Activated T-helper 1 cell treated with anti-CD3 and anti-CD28 coated beads, Interleukin-12 subunit alpha, Interleukin-12 subunit beta, Interleukin-2, Interleukin-4 antibody, amounts not matched to agents 30 ng/mL and 10 ng/mL and 1 ng/mL, durations not matched to agents 14 hours and 24 hours and 36 hours (primary cell): ENCODE measurements at places on chromosomes 11 and 22. TPM values are rescaled to one million over a fixed set of nuclear protein-coding genes. Genes with fewer than 3 reads are reported as not detected.

GRCh38 chr11:65170058-65170534 lies at the start of gene SPDYC:
TSS of gene SPDYC (plus strand) at chr11:65170233. CDS start at chr11:65171358, 1,125 bp downstream.
- no peak for DNase-seq
- H3K27me3 ChIP-seq, result peaks cover 5% of the 10 kb centered on the region
- H3K36me3 ChIP-seq, result peaks cover 2% of the 10 kb centered on the region
- H3K4me1 ChIP-seq, result peaks cover 14% of the 10 kb centered on the region
- H3K4me3 ChIP-seq, result no peak within 1 kb of the TSS

- H3K36me3 ChIP-seq, result no peaks in the 10 kb centered on the region
- no peak for DNase-seq
- no peaks in the 10 kb centered on the region for H3K4me1 ChIP-seq
- H3K27ac ChIP-seq, result no peak overlapping the region
- H3K4me3 ChIP-seq, result no peak overlapping the region
These were observed 30.9 kb downstream of the KCNC1 start for GRCh38 chr11:17765356-17766072.

TMEM151A gene
- not detected in 2 replicates for total RNA-seq

GRCh38 chr22:49663311-49663711 lies 164.4 kb downstream of the BRD1 start:
- no peaks in the 10 kb centered on the region for H3K4me1 ChIP-seq
- DNase-seq, result no peak
- H3K4me3 ChIP-seq, result no peak overlapping the region
- H3K27ac ChIP-seq, result no peak overlapping the region
- no peaks in the 10 kb centered on the region for H3K36me3 ChIP-seq
- H3K27me3 ChIP-seq, result peaks cover 11% of the 10 kb centered on the region

DNA sequence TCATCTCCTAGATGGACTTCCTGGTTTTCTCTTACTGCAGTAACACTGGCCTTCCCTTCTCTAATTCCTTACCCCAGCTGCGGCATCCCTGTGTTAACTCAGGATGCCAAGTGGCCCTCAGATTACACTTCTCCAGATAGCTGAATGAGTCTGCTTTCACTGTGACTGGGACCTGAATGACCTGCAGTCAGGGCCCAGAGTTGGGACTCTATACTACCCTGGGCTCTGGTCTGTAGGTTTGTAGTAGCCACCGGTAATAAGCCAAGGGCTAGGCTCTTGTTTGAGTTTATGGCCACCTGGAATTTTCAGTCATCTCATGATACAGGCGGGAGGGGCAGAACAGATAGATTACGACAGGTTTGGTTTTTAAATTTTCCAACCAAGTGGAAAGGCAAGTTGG lies 24.1 kb downstream of the TUB start:
- H3K36me3 ChIP-seq, result no peaks in the 10 kb centered on the region
- no peak overlapping the region for H3K27ac ChIP-seq
- no peaks in the 10 kb centered on the region for H3K27me3 ChIP-seq
- H3K4me1 ChIP-seq, result no peaks in the 10 kb centered on the region
- no peak overlapping the region for H3K4me3 ChIP-seq

- peak; percentile 24 for DNase-seq
- peaks cover 17% of the 10 kb centered on the region for H3K27me3 ChIP-seq
- H3K36me3 ChIP-seq, result peaks cover 9% of the 10 kb centered on the region
- H3K4me1 ChIP-seq, result peaks cover 8% of the 10 kb centered on the region
- peak overlapping the region; percentile 89 for H3K4me3 ChIP-seq
- H3K27ac ChIP-seq, result peak overlapping the region; percentile 81
These were observed 643 bp downstream of the TIGD3 start for GRCh38 chr11:65355013-65355775.

GRCh38 chr11:106621484-106621883 lies 396.8 kb downstream of the GUCY1A2 start:
- H3K4me3 ChIP-seq, result no peak overlapping the region
- no peak for DNase-seq
- H3K27me3 ChIP-seq, result no peaks in the 10 kb centered on the region
- H3K4me1 ChIP-seq, result no peaks in the 10 kb centered on the region

DNA sequence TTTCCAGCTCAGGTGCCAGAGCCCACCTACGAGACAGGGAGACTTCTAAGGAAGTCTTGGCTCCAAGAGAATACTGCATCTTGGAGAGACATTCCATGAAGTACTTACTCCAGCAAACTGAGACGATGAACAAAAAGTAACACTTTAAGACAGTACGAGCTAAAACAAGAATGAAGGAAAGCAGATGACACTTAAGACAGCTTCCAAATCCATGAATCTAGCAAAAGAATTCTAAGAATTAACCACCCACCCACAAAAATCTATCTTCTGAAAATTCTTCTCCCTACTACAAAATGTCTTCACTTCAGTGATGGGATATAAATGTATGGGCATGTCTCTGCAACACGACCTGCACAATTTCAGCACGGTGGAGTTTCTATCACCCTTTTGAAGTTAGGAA lies 132.9 kb downstream of the C11orf58 start:
- no peaks in the 10 kb centered on the region for H3K36me3 ChIP-seq
- H3K27ac ChIP-seq, result no peak overlapping the region
- no peak overlapping the region for H3K4me3 ChIP-seq
- DNase-seq, result no peak
- H3K4me1 ChIP-seq, result no peaks in the 10 kb centered on the region
- H3K27me3 ChIP-seq, result peaks cover 6% of the 10 kb centered on the region

DNA sequence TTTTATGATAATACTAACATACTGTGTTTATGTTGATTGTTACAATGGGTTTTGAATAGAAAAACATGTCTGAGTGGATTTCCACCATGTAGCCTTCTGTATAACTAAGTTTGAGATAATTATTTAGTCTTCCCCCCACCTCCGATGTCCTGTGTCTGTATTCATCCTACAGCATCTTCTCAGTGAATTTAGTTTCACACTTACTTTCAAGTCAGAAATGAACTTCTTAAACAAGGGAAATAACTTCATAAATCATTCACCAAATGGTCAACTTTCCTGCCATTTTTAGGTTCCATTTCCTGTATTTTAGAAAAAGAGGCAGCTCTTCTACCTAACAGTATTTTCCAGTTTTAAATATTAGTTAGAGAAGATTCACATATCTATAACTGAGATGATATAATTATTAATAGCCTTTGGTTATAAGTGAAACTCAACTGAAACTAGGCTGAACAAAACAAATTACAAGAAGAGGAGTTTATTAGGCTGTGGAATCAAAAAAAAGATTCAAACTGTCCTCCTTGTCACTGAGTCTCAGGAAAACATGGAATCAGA lies 3.5 kb downstream of the OR51B5 start:
- no peaks in the 10 kb centered on the region for H3K27me3 ChIP-seq
- DNase-seq, result no peak
- H3K4me3 ChIP-seq, result no peak overlapping the region
- no peaks in the 10 kb centered on the region for H3K36me3 ChIP-seq
- no peak overlapping the region for H3K27ac ChIP-seq

- H3K27ac ChIP-seq, result no peak overlapping the region
- H3K27me3 ChIP-seq, result no peaks in the 10 kb centered on the region
- no peaks in the 10 kb centered on the region for H3K4me1 ChIP-seq
- H3K4me3 ChIP-seq, result no peak overlapping the region
- DNase-seq, result no peak
These were observed 26.6 kb upstream of the TTC12 start for GRCh38 chr11:113287801-113288200.

CRYBB2 gene
- not detected in 2 replicates for total RNA-seq

GRCh38 chr11:128357073-128357472 lies 230.3 kb downstream of the ETS1 start:
- no peak overlapping the region for H3K4me3 ChIP-seq
- no peaks in the 10 kb centered on the region for H3K36me3 ChIP-seq
- peaks cover 3% of the 10 kb centered on the region for H3K27me3 ChIP-seq
- peaks cover 10% of the 10 kb centered on the region for H3K4me1 ChIP-seq

- peaks cover 49% of the 10 kb centered on the region for H3K4me1 ChIP-seq
- peaks cover 17% of the 10 kb centered on the region for H3K36me3 ChIP-seq
- H3K4me3 ChIP-seq, result peak overlapping the region; percentile 87
- no peak for DNase-seq
- H3K27me3 ChIP-seq, result peaks cover 21% of the 10 kb centered on the region
- H3K27ac ChIP-seq, result no peak overlapping the region
These were observed 3.0 kb downstream of the ABTB2 start for GRCh38 chr11:34354782-34355181.

FIBIN gene
- not detected in 2 replicates for total RNA-seq

DNA sequence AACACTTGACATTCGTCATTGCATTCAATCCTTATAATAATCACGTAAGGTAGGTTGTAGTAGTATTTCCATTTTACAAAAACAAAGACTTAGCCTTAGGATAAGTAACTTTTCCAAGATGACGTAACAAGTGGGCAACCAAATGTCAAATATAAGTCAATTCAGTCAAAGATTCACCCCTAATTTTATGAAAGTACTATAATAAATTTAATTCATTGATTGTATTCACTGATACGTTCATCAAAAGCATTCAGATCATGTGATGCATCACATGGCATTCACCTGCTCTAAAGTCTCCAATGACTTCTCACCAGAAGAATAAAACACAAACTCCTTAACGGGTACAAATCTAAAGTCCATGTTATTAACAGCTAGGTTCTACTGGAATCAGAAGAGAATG lies 2.1 kb downstream of the KIF18A start:
- H3K36me3 ChIP-seq, result peaks cover 3% of the 10 kb centered on the region
- DNase-seq, result no peak
- peak overlapping the region; percentile 97 for H3K4me3 ChIP-seq
- H3K27ac ChIP-seq, result peak overlapping the region; percentile 20
- peaks cover 53% of the 10 kb centered on the region for H3K4me1 ChIP-seq

OR52A5 gene
- not detected in 2 replicates for total RNA-seq

DNA sequence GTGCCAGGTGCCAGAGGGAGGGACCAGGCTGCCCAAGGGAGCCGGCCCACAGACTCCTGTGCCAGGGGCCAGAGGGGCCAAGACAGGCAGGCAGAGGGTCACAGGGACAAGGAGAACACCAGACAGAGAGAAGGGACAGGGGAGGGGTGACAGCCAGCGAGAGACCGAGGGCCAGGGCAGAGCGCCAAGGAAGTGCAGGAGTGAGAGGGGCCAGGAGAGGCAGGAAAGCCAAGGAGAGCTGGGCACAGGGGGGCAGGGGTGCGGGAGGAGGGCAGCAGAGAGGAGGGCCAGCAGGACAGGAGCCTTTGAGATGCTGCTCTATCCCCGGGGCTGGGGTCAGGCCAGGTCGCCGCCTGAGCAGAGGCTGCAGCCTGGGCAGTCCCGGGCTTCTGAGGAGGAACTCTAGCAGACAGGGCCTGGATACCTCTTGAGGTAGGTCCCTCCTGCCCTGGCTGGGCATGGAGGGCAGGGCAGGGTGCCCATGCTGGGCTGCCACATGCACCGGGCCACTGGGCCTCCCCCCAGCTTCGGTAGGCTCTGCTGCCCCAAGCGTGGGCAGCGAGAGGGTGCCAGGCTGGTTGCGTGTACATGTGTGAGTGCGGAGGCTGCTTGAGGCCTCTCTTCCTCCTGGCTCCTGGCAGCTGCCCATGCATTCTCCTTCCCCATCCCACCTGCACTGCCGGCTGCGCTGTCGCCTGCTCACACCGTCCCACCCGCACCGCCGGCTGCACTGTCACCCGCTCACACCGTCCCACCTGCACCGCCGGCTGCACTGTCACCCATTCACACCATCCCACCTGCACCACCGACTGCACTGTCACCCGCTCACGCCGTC lies 12.2 kb downstream of the LSP1 start:
- no peak overlapping the region for H3K27ac ChIP-seq
- no peak overlapping the region for H3K4me3 ChIP-seq
- H3K36me3 ChIP-seq, result peaks cover 3% of the 10 kb centered on the region
- H3K27me3 ChIP-seq, result peaks cover 2% of the 10 kb centered on the region

- DNase-seq, result no peak
- no peak overlapping the region for H3K27ac ChIP-seq
- H3K36me3 ChIP-seq, result no peaks in the 10 kb centered on the region
- H3K4me3 ChIP-seq, result no peak overlapping the region
- no peaks in the 10 kb centered on the region for H3K27me3 ChIP-seq
These were observed 390.0 kb downstream of the NTM start for GRCh38 chr11:131760091-131761061.

GRCh38 chr22:19527861-19528417 lies 3.7 kb upstream of the CLDN5 start:
- DNase-seq, result no peak
- no peaks in the 10 kb centered on the region for H3K36me3 ChIP-seq
- H3K4me1 ChIP-seq, result peaks cover 2% of the 10 kb centered on the region
- no peak overlapping the region for H3K4me3 ChIP-seq

BIK gene
- total RNA-seq, result 2.3 and 2.5 TPM in 2 replicates

GRIA4 gene
- total RNA-seq, result not detected in 2 replicates
